ENCODE measurements at places on chromosomes 6 and 20.

DNA sequence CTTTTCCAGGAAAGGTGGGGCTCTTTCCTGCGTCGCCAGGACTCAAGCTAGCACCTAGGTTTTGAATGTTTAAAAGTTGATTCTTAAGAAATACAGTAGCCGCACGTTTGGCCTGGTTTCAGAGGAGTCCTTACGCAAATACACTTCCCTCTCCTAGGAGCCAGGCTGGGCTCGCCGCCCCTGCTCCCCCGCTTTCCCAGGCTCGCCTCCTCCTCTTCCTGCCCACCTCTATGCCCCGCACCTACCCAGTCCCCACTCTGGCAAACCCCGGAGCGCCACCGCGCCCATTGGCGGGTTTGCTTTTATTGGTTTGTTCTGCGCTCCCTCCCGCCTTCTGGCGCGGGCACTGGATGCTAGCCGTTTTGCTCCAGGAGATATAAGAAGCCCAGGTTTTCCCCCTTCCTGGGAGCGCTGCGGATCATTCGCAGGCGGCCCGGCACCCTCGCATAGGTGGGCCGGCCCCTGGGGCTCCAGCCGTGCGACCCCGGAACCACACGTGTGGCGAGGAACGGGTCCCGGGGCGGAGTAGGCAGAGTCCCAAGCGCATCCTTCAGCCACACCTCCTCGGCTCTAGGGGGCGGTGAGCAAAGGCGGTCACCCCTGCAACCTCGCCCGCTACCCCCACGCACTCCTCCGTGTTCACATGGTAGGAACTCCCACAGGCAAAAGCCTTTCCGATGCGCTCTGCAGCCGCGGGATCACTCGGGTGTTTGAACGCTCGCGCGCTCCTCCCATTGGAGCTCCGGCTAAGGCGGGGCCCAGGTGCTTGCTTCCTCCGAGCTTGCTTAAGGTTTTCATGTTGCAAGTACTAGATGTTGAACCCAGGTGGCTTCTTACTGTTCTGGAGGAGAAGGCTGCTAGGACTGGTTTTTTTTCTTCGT, 119.0 kb downstream of the RTN4IP1 start:
- DNase-seq = peak; percentile 62

DNA sequence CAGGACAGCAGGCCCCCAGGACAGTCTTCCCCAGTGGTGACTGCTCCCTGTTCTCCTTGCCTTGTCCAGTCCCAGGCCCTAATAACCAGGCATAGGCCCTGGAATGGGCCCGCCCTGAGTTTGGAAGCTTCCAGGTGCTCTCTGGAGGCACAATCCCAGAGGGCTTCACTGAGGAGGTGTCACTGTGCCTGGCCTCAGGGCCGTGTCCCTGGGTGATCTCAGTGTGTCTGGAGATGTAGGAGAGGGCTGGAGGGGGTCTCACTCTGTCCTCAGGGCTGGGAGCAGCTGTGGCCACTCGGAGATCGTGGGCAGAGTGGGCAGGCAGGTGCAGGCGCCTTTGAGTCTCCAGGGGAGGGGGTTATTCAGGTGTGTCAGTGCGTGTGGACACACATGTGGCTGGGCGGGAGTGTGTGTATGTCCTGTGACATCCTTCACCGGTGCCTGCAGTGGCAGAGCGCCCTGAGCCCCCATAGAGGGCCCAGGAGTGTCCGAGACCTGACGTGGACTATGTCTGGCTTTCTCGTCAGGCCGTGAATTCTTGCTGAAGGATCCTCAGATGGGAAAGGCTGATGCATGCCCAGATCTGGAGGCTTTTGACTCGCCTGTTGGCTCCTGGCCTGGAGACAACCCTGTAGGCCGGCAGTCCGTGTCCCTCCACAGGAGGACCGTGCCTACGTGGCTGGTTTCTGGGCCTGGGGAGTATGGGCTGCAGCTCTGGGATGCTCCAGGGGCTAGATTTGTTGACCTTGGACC, 5.5 kb upstream of the NPBWR2 start:
- DNase-seq = no peak

DNA sequence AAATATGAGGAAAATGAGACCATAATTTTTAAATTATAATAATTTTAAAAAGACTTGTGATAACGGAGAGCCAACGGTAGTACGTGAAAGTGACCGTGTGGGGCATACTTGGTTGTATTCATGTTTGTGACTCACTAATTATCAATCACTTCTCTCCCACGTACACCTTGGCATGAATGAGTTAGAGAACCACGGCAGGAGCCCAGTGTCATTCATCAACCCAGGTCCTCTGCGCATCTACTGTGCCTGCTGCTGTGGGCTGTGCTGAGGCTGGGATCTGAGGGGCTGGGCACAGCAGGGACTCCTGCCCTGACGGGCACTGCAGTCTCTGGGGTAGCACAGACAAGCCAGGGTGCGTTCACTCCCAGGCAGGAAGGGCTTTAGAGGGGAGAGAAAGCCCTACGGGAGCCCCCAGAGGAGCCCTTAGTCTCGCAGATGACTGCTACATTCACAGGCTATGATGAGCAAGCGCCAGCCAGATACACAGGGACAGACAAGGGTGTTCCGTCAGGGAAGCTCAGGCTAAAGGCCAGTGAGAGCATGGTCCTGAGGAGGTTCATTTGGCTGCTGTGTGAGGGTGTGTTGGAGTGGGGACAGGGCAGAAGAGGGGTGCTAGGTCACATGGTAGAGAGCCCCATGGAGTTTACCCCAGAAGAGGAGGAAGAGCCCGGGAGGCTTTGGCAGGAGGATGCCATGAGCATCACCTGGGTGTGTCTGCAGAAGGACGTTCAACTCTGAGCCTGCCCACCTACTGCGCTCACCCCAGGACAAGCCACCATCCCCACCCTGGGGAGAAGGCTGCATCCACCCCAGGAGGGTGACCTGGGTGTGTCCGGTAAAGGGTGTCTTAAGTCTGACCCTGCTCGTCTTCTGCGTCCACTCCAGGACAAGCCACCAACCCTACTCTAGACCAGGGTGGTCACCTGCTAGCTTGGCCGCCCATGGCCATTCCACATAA, 8.2 kb upstream of the RPS6KA2 start:
- no peak for DNase-seq

GRCh38 chr6:24522228-24523176, 27.7 kb downstream of the ALDH5A1 start:
- peak; percentile 3 for DNase-seq

DNA sequence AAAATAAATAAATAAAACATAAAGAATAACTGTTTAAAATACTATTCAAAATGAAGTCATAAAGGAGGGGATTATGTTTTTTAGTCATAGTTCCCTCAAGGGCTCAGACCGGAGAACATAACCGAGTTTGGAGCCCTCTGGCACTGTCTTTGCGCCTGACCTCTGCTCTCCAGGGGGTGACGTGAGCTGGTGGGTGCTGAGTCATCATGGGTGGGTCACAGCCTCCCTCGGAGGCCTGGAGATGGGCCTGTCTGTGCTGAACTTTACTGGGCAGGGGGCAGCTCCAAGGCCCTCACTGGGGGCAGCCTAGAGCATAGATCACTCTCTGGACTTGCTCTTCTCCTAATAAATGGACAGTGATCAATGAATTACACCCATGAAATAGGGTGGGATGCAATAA, 3.1 kb upstream of the MAVS start:
- peak; percentile 78 for DNase-seq

DNA sequence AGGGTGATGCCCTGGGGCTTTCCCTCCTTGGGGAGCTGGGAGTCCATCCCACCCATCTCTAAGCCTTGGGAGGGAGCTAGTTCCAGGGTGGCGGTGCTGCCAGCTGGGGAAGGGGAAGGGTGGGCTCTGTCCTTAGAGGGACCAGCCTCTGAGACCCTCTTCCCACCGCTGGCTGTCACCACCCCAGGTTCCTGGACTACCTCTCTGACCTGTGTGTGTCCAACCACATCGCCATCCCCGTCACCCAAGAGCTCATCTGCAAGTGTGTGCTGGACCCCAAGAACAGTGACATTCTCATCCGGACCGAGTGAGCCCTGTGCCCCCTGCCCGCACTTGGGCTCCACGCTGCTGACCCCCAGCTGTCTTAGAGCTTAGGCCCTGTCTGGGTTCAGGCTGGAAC, 43.2 kb downstream of the UQCC2 start:
- DNase-seq = no peak

- no peak for DNase-seq
Observed at GRCh38 chr6:107806691-107807090, 17.4 kb downstream of the SCML4 start.

DNA sequence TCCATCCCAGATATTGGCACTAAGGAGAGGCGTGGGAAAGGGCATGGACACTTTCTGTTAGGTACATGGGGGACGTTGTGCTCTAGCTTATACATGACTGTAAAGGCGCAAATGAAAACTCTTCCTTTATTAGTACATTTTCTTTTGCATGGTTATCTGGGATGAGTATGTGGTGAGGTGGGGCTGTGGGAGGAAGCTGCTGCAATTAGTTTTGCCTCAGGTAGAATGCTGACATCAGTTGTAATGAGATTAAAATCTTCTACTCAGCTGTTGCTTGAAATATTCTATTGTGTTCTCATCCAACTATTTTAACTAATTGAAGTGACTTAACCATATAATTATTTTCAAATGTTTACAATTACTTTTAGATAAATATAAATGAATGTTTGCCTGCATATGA, 218.3 kb upstream of the FLRT3 start:
- DNase-seq = no peak

- DNase-seq = no peak
Observed at GRCh38 chr6:13384966-13385365, 56.6 kb upstream of the TBC1D7 start.

- DNase-seq = no peak
Observed at GRCh38 chr6:96391776-96392360, 129.7 kb upstream of the UFL1 start.

DNA sequence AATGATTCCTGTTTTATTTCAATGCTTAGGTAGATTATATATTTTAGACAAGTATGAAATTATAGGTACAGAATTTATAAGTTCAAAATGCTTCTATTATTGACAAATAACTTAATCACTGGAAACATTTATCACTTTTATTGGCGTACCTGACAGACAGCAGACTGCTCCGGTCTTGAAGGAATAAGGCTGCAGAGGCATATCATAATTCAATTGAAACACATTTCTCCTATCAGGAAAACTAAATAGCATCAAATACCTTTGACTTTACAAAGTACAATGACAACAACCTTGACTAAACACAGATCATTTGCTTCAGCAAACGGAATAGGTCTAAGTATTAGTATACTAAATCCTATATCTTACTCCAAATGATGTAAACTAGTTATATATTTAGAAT, 91.3 kb downstream of the GRIK2 start:
- DNase-seq = no peak

DNA sequence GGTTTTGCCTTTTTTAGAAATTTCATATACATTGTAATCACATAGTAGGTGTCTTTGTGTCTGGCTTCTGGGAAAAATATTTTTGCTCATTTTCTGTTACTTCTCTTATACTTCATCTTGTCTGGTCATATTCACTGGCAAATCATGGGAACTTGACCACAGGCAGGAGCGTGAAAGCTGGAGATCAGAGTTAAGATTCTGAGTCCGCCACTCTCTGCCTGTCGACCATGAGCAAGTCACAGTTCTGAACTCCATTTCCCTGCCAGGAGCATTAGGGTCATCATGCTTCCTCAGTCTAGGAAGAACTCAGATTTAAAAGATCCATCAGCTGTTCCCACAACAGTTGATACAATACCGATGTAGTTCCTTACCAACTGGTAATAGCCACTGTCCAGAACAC, 12.4 kb upstream of the SCGN start:
- no peak for DNase-seq

GRCh38 chr6:118641042-118641441, 10.3 kb downstream of the CEP85L start:
- no peak for DNase-seq

DNA sequence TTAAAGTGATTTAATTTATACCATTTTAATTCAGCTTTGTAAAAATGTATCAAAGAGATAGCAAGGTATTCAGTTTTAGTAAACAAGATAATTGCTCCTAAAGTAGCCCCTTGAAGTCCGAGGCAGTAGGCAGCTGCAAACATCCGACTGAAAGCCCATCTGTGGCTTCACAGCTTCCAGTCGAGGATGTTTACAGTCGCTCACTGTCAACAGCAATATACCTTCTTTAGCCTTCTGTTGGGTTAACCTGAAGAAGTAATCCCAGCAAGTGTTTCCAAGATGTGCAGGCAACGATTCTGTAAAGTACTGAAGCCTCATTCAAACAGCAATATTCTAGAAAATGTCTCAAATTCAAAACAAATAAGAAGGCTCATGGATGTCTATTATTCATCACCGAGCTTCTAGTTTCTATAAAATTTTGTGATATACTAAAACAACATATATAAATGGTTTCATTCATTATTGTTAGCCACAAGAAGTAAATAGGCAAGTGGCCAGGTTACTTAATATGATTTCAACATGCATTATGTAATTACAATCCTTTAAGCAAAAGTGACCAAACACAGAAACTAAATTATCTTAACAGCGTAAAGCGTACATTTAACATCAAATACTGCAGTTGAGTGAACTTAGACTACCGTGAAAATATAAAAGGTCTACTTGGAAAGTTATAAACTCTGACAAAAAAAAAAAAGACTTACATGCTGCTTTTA, 115.0 kb downstream of the OGFRL1 start:
- DNase-seq = no peak

DNA sequence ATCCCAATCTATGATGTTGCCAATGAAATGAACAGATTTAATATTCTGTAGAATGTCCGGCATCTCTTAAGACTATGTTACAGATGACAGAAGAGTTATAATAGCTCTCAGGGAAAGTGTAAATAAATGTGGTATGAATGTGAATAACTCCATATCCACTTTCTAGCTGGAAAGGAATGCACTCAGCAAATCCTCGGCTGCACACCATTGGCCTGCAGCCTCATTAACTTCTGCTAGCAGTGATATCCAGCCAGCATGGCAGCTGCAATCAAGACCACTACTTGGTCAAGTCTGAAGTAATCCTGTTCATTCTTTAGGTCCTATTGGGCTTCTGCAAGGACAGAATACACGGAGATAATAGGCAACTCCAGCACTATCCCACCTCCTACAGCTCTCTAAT, 17.3 kb upstream of the MICA start:
- no peak for DNase-seq

GRCh38 chr6:39657355-39658135, 67.7 kb downstream of the KIF6 start:
- no peak for DNase-seq

- no peak for DNase-seq
Observed at GRCh38 chr6:170368544-170368943, 62.0 kb downstream of the FAM120B start.

DNA sequence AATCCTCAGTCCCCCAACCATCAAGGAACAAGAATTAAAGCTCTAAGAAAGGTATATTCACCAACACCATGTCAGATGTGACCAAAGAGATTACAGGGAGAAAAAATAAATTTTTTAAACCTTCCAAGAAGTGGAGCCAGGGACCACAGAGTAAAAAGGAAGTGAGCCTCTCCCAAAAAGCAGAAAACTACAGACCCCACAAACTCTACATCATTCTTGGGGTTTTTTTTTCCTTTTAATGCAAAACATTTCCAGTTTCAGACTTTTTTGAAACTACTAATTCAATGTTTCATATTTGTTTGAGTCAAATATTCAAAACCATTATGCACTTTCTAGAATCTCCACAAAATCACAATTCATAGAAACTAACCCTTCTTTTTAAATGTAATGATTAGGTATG, 6.8 kb upstream of the IL17F start:
- DNase-seq = no peak

All from iris pigment epithelial cell (primary cell).